ENCODE measurements at places on chromosomes 7 and 10.

DNA sequence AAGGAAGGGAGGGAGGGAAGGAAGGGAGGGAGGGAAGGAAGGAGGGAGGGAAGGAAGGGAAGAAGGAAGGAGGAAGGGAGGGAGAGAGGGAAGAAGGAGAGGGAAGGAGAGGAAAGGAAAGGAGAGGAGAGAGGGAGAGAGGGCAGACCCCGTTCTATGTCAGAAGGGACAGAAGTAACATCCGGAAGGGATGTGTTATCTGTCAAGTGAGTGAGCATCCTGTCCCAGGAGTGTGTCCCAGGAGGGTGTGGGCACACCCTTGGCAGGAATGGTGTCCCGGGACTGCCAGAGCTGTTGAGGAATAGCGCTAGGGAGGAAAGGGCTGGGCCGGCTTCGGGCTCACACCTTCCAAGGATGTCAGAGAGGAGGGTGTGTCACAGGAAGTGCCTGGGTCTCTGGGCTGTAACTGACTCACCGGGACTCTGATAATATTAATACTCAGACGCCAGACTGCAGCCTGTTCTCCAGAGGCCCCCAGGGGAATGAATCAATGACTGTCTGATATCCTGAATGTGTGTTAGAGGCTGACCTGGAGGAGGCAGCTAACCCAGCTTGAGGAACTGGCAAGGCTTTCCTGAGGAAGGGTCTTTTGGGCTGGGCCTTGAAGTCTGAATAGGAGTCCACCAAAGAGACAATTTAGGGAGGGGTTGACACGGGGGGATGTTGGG lies 125.6 kb upstream of the TNRC18 start:
- DNase-seq: no peak

GRCh38 chr7:35714862-35715261 lies 19.9 kb upstream of the HERPUD2 start:
- no peak for DNase-seq

DNA sequence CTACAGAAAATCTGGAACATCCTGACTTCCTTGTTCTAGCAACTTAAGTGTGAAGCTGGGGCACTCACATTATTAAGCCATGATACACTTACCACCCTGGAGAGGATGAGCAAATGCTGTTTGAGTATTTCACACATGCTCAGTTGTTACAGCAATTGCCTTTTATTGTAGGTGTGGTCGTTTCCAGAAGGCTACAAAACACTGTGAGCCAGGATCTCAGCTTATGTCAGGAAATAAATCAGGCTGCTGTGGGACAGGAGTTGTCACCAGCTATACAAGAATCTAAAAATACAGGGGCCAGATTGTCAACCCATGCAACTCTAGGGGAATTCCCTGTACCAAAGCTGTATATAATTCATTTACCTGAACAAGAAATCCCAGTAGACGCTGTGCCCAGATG lies 273.3 kb upstream of the SP4 start:
- DNase-seq: no peak

GRCh38 chr7:13279854-13280435 lies 592.5 kb downstream of the ARL4A start:
- no peak for DNase-seq

- DNase-seq: no peak
These were observed 81.0 kb downstream of the TMEM270 start for GRCh38 chr7:73941836-73942551.

All from cortex of kidney (tissue), 1 donor.